ENCODE measurements at places on chromosomes 3 and 15.
A peak's percentile ranks its signal among the peaks of the same experiment; 100 is the strongest.

DNA sequence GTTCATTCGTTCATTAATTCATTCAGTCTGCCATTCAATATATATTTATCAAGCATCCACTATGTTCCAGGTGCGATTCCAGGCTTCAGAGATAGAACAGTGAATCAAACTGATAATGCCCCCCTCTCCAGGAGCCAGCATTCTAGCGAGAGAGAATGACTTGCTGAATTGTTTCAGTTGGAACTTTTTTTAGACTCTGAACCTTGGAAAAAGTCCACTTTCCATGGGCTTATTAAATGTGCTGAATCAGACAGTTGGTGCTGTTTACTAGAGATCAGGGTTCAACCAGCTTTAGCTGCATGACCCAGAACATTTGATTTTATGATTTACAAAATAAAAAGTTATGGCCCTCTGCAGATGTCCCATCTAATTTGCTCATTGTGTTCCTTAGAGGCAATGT lies 213.2 kb downstream of the THSD4 start:
- DNase-seq: no peak

DNA sequence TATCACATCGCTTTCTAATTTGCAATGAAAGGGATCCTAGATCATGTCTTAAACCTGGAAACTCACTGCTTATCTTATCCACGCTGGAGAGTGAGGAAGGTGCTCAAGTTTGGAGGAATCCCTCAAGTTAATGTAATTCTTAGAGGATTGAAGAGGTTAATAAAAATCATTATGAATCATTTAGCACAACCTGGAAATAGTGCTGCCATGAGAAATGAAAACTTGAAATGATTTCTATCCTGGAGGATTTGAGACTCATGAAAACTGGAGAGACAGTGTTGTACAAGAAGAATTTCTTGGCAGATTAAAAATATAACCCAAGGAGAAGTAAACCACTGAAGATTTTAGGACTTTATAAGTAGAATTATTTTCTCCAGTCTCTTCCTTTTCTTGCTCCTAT lies 125.9 kb downstream of the ADAMTS9 start:
- DNase-seq: no peak

- no peak for DNase-seq
These were observed 79.4 kb upstream of the MRPS22 start for GRCh38 chr3:139264375-139264774.

DNA sequence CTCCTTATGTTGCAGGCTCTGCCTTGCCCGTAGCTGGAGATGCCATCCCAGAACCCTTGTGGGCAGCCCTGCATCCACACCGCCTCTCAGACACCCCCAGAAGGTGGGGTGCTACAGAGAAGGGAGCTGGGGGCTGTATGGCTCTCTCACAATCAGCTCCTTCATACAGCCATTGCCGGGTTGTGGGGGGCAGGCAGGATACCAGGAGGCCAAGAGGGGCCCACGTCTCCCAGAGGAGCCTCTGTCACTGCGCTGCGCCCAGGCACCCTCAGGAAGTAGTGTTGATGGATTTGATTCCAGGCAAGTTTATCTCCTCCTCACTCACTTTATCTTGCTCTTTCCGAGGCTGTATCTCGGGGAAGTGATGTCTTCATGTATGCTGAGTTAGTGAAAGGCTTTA lies 171.6 kb downstream of the CHDH start:
- DNase-seq: no peak

- no peak for DNase-seq
These were observed 70.2 kb downstream of the CLDN1 start for GRCh38 chr3:190252080-190252479.

- no peak for DNase-seq
These were observed 33.3 kb upstream of the GABRB3 start for GRCh38 chr15:26806151-26806550.

DNA sequence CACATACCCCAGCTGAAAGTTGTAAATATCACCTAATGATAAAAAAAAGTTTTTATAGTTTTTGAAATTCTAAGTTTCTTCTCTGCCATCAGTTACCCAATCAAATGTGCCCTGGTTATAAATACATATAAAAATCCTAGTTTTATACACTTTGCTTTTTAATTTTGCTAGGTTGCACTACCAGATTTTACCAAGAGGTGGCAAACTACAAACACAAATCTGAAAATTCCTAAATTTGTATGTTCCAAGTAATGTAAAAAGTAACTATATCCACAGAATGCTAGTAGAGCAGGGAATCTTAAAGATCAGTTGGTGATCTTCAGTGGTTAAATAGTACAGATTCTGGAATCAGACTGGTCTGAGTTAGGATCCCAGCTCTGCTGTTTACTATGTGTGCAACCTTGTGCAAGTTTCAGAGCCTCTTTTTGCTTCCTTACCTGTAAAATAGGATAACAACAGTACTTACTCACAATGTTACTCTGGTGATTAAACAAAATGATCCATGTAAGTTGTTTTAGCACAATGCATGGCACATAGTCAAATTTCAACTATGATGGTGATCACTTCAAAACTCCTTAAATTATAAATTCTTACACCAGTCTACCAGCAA lies 11.0 kb downstream of the TRPM7 start:
- peak; percentile 58 for DNase-seq

GRCh38 chr3:7854266-7854665 lies 647.4 kb upstream of the LMCD1 start:
- DNase-seq: no peak

DNA sequence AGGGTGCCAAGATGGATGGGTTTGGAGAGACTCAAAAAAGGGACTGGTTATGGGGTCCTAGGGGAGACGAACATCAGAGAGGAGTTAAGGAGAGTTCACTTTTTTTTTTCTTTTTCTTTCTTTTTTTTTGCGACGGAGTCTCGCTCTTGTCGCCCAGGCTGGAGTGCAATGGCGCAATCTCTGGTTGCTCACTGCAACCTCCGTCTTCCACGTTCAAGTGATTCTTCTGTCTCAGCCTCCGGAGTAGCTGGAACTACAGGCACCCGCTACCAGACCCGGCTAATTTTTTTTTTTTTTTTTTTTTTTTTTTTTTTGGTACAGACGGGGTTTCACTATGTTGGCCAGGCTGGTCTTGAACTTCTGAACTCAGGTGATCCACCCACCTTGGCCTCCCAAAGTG lies 1.2 kb downstream of the SPINT1 start:
- DNase-seq: no peak

DNA sequence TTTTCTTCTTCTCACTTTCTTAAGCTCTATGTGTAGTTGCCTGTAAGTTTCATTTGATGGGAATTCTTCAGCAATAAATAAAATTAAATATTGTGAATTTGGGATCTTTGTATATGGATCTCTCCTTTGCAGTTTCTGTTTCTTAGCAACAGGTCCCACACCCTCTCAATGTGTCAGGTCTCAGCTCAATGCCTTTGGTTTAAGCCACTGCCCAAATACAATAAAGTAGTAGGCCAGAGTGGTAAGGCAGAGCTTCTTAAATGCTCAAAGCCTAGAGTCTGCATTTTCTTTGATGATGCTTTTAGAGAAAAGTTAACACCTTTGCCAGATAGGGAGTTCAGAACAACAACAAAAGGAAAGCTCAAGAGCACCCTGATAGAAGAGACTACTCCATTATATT lies 343.7 kb downstream of the NSUN3 start:
- DNase-seq: no peak

DNA sequence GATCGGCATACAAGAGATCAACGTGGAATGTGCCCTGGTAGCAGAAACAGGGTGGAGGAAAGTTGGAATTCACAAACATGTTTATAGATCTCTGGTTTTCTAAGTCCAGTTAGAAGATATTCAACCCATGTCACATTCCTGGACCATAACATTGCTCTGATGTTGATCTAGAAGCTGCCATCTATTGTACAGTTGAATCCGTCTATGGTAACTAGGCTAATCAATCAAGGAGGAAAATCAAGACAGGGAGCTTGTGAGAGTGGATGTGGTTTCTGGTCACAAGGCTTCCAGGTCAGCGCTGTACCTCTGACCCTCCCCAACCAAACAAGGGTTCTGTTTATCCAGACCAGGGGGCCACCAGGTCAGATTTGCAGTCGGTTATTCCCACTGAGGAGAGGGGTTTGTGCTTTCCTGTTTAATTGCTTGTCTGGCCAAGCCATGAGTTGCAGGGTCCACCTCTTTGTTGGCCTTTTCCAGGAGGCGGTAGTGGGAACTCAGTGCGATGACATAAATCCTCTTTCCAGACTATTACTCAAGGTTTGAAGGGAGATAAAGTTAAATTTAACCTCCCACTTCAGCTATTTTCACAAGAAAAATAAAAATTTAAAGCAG lies 130.3 kb downstream of the SLCO3A1 start:
- no peak for DNase-seq

DNA sequence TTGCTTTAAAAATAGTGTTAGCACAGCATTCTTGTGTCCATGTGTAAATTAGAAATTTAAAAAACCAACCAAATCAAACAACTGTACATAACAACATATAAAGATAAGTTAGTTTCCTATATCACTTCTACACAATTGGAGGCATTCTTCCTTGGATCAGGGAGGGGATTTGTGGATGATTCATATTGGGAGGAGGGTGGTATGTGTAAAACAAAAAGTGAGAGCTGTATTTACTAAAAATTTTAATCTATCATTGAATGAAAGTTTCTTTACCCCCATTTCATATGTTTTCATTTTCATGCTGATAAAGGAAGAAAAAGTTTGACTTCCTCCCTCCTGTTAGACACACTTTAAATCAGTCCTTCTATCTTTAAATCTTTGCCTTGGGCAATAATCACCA lies 325.0 kb downstream of the SATB1 start:
- DNase-seq: no peak

- DNase-seq: no peak
These were observed 161.9 kb downstream of the ATG7 start for GRCh38 chr3:11434017-11434526.

DNA sequence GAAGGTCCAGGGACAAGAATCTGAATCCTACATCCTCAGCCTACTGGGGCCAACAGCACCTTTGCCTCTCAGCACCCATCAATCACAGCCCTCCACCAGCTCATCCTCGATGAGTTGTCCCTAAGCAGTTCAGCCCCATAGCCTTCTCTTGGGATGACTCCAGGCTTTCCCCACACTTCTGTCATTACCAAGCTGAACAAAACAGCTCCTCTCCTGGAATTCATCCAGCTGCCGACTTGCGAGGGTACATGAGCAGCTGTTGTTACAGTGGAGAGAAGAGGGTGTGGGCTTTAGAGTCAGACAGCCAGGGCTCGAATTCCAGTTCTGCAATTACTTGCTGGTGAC lies 69.0 kb upstream of the THBS1 start:
- no peak for DNase-seq

GRCh38 chr3:25442486-25442885 lies 14.4 kb downstream of the RARB start:
- no peak for DNase-seq

- DNase-seq: no peak
These were observed 109.2 kb downstream of the EPHB1 start for GRCh38 chr3:134904241-134904771.

DNA sequence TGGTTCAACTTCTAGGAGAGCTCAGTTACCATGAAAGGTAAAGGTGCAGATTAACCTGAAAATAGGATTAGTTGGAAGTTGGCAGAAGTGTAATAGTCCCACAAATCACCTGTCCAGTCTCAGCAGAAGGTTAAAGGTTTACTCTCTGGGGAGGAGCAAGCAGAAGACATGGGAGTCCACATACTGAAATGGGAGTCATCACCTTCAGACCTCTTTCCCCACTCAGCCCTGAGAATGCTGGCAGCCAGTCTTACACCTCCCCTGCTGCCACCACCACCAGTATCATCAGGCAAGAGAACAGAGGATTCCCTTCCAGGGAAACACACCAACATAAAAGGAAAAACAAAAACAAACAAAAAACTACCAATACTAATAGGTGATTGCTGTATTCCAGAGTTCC lies 13.8 kb upstream of the PLA2G4D start:
- DNase-seq: no peak

- DNase-seq: no peak
These were observed 130.8 kb downstream of the VPS8 start for GRCh38 chr3:184942735-184943134.

DNA sequence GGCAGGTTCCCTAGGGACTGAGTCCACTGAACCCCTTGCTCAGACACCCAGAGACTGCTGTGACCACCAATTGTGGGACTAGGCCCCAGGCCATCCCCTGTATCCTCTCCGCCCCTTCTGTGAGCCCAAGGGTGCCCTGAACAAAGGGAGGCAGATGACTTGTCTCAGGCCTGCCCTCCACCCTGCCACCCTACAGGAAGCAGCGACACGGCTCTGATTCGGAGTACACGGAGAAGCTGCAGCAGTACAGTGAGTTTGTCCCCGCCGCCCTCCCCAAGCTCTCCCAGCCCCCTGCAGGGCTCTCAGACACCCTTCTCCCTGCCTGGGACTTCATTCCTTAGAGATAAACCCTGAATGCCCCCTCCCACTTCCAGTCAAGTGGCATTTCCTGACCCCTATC lies 16.6 kb downstream of the EPHB3 start:
- DNase-seq: no peak

DNA sequence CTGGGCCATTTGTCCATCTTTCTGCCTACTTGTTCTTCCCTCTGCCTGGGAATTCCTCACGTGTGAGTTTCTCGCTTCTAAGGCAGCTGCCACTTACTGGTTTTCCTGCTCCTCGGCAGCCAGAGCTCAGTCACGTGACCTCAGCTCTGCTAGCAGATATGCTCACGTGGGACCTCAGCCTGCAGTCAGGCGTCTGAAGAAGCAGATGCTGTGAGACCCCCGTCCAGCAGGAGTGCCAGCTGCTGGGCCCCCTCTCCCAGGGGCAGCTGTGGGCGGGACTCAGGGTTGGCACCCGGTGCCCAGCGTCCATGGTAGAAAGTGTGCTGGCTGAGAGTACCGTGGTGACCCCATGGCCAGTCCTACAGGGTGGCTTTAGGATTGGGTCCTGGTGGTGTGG lies 161.3 kb upstream of the TLE3 start:
- DNase-seq: peak; percentile 68

DNA sequence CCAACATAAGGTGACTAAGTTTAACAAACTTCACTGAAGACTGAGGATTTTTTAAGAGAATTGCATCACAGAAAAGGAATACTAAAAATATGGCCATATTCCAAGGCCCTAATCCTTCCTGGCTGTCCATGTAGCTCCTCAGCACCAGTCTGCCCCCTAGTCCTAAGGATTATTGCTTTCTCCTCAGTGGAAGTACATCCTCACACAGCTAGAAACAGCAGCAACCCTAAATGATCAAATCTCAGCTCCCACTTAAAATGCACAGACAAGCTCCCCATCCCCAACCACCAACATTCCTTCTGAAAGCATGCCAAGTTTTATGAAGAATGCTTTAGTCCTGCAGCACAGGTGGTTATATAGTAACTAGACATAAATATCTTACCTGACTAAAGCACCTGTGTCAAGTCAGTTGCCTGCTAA lies 14.7 kb downstream of the ST3GAL6 start:
- no peak for DNase-seq

GRCh38 chr3:176974279-176974678 lies 223.0 kb downstream of the TBL1XR1 start:
- no peak for DNase-seq

DNA sequence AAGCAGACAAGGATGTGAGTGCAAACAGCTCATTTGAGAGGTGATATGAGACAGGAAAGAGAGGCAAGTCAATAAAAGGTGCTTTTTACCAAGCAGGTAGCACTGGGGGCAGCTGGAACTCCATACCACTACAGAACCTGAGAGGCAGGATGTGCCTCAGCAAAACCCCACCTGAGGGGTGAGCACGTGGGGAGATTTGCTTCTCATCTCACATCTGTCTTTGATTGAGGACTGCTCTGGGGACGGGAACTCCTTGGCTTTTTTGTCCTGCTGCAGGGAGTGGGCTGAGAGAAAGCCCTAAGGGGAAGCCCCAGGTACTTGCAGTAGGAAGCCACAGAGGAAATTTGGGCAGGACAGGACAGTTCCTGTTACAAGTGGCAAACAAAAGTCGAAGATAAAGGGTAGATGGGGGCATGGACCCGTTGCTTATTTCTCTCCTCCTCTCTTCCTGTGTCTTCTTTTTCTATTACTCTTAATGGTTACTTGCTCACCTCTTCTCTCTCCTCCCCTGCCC lies 27.1 kb downstream of the CFAP161 start:
- DNase-seq: no peak

All from CD4-positive, alpha-beta T cell treated with Interleukin-17A for 1 hour (primary cell).